NCI-H2081 (cell line): ENCODE measurements at places on chromosomes 11 and 22.

GRCh38 chr11:41895081-41895480 is 435.6 kb upstream of the LRRC4C start:
- DNase-seq, result no peak

DNA sequence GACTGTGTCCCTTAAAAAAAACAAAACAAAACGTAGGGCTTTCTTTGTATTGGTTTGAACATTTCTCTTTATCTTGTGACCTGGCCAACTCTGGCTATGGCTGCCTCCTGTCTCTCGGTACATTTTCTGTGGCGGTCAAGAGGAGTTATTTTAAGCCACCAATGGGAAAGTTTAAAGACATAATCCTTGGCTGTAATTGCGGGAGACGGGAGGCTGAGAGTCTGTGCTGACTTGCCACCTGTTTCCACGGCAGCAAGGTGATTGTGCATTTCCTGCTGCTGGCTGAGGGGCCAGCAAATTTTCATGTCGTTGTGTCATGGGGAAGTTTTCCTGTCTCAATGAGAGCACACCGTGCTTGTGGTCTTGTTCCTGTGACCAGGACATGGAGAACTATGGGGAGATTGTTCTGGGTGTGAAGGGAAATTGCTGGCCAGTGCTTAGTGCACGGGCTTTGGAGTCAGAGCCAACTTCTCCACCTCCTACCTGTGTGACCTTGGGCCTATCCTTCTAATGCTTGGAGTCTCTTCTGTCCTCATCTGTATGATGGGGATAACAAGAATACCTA is 11.0 kb downstream of the PTPRJ start:
- DNase-seq, result peak; percentile 86

GRCh38 chr11:63564056-63564774 is 1.0 kb upstream of the PLAAT2 start:
- DNase-seq, result no peak

GRCh38 chr22:20400606-20401375 is 6.8 kb downstream of the ZNF74 start:
- DNase-seq, result no peak

- peak; percentile 91 for DNase-seq
Measured at GRCh38 chr11:116037861-116038260, 533.6 kb upstream of the CADM1 start.

DNA sequence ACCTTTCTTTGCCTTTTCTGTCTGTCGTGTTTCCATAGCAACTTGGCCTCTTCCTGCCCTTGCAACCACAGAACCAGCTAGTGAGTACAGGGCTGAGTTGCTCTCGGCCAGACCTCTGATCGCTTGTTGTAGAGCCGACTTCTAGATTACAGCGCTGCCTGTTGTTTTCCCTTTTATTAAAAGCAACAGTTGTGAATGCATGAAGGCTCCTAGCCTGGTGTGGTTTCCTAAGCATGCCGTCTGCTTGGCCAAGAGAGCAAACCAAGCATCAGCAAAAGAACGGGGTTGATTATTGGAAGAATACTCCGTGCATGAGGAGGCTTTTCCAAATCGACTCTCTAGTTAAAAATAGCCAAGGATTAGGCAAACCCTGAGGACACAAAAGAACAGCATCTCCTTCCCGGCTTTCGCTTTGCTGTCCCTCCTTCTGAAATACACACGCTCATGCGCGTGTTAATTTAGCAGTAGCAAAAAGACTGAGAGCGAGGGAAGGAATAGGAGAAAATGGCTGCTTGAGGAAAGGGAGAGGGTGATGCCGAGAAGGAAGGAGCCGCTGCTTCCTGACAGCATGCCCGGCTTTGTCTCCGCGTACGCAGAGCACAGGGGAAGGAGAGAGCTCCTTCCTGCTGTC is 71.5 kb upstream of the TTC12 start:
- no peak for DNase-seq

GRCh38 chr11:14636119-14636518 is 7.5 kb upstream of the PDE3B start:
- DNase-seq, result no peak

DNA sequence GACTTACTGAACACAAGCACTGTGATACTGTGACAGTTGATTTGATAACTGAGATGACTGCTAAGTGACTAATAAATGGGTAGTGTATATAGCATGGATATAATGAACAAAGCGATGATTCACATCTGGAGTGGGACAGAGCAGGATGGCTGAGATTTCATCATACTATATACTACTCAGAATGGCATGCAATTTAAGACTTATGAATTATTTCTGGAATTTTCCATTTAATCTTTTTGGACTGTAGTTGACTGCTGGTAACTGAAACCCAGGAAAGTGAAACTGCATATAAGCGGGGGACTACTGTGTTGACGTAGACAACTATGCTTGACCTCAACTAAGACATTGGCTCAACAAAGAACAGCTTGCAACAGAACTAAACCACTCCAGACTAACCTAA is 20.0 kb upstream of the NUCB2 start:
- DNase-seq, result no peak

DNA sequence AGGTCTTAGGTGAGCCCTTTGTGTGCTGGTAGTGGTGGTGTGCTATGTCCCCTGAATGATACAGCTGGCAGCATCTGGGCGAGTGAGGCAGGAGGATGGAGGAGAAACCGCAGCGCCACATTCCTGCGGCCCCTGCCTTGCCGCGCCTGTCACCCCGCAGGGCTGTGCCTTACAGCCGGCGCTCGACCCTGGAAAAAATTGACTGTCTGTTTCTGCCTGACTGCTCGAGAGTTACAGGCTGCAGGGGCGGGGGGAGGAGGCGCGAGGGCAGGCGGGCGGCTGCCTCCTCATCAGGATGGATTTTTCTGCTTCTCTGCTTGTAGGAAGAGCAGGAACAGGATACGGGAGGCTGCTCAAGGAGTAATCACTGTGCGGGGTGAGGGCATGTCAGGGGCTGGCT is 443.4 kb downstream of the MIAT start:
- DNase-seq, result no peak

GRCh38 chr11:93903989-93904388 is 53.6 kb upstream of the VSTM5 start:
- DNase-seq, result no peak

- DNase-seq, result no peak
Measured at GRCh38 chr11:33564856-33565453, 135.7 kb downstream of the C11orf91 start.

GRCh38 chr22:46122980-46123693 is 27.2 kb upstream of the PPARA start:
- DNase-seq, result no peak

GRCh38 chr11:73308961-73309919 is 1.2 kb downstream of the ARHGEF17 start:
- DNase-seq, result no peak

GRCh38 chr22:49413146-49413545 is 414.5 kb downstream of the BRD1 start:
- DNase-seq, result no peak

DNA sequence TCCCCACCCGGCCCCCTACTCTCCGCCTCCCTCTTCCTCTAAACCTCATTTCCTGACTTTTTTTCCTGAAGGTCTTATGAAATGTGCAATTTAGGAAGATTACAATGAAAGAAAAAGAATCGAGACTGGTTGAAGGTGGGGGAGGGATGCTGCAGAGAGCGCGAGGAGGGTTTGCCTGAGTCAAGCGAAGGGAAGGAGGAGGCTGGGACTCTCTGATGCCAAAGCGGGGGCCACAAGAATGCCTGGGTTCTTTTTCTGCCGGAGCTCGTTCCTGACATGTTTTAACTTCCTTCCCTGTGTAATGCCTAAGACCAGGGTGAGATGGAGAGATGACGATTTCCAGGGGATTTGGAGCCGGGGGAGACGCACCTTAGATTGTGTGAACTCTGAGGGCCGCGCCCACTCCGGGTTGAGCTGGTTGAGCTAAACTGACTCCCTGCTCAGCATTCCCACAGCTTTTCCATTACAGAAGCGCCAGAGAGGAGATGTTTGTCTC is 270.5 kb upstream of the SORL1-AS1 start:
- DNase-seq, result peak; percentile 76

DNA sequence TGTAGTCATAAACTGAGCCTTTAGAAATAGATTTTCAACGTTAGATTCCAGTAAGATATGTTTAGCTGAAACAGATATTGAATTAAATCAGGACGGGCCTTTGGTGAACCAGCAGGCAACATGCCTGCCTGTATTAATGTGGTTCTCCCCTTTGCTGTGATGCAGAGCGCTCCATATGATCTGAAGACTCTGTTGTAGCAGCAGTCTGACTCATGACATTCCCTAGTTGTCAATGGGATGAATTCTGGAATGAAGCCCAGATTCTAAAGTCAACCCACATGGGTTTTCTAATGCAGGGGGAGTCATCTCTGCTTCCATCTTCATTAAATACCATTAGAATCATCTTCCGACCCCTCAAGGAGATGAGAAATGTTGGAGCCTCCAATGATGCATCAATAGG is 864.5 kb downstream of the NTM start:
- no peak for DNase-seq
